NB4 (cell line): ENCODE measurements at places on chromosomes 16 and 17.

GRCh38 chr16:66856801-66857200, 12.6 kb downstream of the CA7 start:
- DNase-seq = no peak

DNA sequence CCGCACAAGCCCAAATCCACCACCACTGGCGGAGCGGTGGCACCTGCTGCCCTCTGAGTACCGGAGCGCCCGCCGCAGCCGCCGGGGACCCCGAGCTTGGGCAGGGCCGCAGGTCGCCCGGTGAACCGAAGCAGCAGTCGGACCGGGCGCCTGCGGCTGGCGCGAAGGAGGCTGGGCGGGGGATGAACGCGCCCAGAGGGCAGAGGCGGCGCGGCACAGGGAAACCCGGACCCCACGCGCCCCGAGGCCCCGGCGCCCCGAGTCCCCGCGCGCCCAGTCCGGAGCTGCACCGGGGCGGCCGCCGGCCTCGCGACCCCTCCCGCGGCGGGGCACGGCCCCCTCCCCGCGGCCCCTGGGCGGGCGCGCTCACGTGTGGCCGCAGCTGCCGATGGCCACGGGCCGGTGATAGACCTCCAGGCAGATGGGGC, 393 bp downstream of the RNF166 start:
- no peak for DNase-seq

DNA sequence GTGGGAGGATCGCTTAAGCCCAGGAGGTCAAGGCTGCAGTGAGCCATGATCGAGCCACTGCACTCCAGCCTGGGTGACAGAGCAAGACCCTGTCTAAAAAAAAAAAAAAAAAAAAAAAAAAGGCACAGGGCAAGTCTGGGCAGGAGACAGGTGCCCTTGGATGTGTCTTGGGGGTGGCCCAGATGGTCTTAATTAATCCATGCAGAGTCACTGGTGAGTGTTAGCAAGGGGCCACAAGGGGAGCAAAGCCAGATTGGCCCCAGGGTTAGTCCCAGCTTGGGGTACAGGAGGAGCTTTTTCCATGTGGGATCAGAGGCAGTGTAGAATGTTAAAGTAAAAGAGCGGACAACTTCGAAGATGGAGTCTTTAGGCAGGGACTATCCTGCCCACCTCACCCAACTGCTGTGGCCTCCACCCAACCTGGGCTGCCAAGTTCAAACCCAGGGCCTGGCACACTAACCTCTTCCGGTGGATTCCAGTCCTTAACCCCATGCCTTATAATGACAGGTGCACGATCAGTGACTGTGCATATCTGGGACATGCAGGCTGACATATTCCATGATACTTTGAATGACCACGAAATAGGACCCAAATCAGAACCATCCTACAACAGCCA, 32.2 kb upstream of the MFSD6L start:
- no peak for DNase-seq

- DNase-seq = no peak
These were observed 104.3 kb downstream of the XYLT1 start for GRCh38 chr16:17366299-17366961.

- DNase-seq = no peak
These were observed 6.8 kb downstream of the ZNF750 start for GRCh38 chr17:82832881-82833475.

- peak; percentile 48 for DNase-seq
These were observed 64.6 kb downstream of the FTO start for GRCh38 chr16:53768593-53768992.

- DNase-seq = no peak
These were observed 52.5 kb downstream of the WSB1 start for GRCh38 chr17:27346228-27346899.

GRCh38 chr16:35150805-35151312, 1691.4 kb downstream of the TP53TG3F start:
- no peak for DNase-seq

DNA sequence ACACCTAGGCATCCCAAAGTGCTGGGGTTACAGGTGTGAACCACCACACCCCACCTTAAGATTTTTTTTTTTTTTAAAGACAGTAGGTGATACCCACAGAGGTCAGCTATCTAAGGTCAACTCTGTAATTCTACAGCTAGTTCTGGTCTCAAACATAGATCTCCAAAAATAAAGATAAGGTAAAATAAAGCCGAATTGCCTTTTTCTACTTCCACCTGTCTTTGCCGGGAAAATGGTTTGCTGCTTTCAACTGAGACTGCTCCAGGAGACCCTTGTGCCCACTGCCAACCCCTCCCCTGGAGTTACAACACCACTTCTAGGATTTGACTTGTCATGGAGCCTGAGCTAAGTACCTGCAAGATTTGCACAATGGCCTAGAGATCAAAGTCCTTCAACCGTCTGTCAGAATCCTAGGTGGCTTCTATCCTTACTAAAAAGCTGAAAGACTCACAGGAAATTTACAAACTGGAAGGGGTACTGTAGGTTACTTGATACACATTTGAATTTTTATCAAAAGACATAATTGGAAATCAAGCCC, 4.7 kb upstream of the CNOT1 start:
- no peak for DNase-seq

- DNase-seq = no peak
These were observed 51.1 kb upstream of the SOX9 start for GRCh38 chr17:72069586-72070202.

GRCh38 chr16:87432330-87432915, 40.3 kb downstream of the MAP1LC3B start:
- no peak for DNase-seq

DNA sequence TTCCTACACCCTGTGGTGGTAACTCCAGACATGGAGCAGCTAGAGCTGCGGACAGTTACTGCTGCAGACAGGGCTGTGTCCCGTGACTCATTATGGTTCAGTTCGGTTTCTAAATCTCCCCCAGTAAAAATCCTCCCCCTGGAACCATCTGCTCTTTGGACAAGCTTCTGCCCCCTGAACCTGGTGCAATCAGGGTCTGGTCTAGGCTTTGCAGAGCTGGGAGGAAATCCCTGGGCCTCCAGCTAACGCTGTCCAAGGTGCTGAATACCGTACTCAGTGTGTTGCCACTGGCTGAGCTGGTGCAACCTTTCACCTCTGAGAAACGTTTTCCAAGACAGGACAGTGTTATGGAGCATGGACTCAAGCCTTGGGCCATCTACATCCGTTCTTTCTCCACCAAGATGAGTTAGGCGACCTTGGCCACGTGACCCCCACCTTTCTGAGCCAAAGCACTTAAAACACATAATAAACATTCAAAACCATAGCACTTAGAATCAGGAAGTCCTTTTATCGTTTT, 142.0 kb downstream of the CPPED1 start:
- DNase-seq = peak; percentile 58

DNA sequence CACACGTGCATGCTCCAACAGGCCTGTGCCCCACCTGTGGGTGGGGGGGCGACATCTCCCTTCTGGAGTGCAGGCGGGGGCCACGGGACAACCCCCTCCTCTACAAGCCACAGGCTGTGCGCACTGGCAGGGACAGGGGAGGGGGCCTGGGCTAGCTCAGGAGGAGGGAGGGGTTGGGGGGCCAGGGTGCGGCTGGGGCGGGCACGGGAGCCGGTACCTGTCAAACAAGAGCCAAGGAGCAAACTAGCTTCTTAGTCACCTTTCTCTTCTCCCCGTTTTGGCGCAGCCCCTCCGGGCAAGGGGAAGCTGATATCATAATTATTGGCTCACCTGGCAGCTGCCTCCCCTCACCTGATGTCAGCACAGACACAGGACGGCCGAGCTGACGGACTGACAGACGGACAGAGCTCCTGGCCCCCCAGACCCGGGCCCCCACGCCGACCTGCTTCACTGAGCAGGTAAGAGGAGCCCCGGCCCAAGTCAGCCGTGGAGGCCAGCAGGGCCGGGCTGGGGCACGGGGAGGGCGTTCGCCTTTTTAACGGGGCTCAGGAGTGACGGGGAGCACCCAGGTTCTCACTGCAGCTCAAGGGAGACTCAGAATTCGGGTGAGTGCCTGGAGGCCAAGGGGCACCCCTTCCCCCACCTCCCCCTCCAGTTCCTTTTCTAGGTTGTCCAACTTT, at the start of gene FOXN1:
Gene FOXN1, plus strand, starts transcription at position 363 of the 680 bp plus-strand sequence. CDS start 17,622 bp downstream, outside the sequence.
- no peak for DNase-seq

DNA sequence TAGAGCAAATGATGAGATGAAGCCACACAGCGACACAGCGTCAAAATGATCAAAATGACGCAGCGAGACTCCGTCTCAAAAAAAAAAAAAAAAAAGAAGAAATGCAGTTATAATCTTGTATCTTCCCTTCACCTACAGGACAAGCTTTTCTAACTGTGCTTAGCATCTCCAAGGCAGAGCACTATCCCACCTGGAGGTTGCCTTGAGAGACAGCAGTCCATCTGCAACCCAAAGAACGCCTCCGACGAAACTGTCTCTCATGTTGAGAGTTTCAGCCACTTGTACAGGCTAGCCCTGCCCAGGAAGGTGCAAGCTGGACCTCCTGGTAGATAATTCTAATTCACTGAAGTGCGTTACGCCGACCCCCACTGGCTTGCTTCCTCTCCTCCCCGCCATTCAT, 46.7 kb upstream of the GCSH start:
- no peak for DNase-seq

DNA sequence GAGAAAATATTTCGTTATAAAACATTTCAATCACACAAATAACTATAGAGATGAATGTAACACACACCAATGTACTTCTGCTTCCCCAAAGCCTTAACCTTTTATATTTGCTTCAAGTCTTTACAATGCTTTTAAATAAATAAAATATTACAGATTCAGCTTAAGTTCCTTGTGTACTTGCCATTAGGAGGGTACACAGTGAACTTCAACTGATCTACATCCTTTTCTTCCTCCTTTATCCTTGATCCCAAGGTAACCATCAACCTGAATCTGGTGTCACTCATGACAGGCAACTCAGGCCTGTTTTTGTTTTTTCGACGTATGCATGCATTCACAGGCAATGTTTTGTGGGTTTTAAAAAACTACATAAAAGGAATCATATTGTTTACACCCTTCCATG, 9.3 kb upstream of the AKAP1 start:
- no peak for DNase-seq

GRCh38 chr17:13003454-13003851, 14.4 kb downstream of the ELAC2 start:
- DNase-seq = no peak

- no peak for DNase-seq
These were observed 14.3 kb upstream of the NAGLU start for GRCh38 chr17:42521666-42522262.

DNA sequence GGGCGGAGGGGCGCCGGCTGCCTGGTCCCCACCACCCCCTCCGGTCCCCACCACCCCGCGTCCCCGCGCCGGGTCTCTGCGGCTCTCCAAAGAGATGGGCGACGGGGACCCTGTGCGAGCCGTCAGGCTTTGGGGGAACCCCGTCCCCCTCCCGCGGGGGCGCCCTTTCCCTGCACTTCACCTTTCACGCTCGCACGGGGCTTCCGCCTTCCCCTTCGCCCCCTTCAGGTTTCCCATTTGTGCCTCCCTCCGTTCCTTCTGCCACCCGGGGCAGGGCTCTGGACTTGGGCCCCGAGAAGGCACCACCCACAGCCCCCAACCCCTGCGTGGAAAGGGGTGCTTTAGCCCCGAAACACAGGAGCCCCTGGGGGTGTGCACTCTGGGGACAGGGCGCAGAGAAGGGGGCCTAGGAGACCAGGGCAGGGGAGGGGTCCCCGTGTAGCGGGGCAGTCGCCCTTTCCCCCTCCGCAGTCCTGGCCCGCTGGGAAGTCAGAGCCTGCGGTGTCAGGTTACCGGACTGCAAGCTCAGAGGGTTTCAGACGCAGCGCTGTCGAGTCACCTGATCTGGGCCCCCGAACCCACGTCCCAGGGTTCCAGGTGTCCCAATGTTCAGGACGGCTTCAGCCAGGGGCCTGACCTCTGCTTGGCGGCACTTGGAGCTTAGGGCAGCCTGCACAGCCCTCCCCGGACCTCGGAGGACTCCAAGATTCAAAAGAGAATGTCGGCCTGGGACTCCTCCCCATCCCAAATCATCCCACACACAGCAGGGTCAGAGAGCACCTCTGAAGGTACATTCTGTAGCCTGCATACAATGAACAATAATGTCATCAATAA, 6.7 kb upstream of the CCDC92B start:
- DNase-seq = no peak

DNA sequence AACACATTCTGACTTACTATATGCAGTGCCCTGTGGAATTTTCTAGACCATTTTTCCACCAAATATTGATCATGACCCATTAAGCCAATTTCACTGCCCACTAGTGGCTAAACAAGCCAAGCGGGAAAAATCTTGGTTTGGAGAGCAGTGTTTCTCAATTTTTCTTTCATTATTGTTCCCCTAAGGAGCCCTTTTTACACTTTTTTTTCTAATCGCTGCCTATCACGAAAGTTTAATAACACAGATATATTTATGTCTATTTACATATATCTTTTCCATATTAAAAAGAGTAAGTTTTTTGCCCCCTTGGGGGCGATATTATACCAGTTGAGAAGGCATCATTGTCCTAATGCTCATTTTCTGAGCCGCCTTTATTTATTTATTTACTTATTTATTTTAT, 10.8 kb upstream of the TLCD3B start:
- peak; percentile 45 for DNase-seq
